T follicular helper cell (primary cell): ENCODE measurements at places on chromosomes 3 and 15.

DNA sequence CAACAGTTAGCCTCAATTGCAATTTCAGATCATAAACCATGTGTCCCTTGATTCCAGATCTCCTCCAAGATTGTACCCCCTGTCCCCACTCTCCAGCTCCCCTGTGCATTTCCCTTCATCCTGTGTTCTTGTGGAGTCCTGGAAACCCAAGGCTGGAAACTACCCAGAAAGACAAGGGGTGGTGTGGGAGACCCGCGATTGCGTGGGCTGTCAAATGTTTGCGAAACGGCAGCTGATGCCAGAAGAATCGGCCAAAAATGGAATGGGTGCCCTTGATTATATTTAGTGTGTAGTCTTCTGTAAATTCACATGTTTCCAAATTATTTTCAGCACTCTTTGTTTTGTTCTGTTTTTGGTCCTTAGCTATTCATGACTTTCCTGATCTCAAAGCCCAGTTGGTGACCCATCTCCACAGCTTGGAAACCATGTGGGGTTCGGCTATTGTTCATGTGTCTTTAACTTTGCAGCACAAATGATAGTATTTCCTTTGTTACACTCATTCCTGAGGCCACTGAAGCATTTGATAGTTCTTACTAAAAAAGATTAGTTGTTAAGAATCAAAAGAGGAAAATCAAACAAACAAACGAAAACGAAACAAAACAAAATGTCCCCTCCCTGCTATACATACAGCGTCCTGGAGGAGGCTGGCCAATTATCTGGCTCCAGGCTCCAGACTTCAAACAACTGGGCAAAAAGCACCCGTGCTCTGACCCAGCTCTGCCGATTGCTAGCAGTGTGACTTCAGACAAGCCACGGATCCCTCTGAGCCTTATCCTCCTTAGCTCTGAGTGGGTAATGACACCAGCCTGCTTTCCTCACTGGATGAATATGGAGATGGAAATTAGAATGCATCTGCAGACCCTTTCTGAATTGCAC is 120.9 kb downstream of the CACNA2D3 start:
- no peak for DNase-seq

- no peak for DNase-seq
These were observed 84.3 kb downstream of the ATP1B3 start for GRCh38 chr3:141960731-141961130.

DNA sequence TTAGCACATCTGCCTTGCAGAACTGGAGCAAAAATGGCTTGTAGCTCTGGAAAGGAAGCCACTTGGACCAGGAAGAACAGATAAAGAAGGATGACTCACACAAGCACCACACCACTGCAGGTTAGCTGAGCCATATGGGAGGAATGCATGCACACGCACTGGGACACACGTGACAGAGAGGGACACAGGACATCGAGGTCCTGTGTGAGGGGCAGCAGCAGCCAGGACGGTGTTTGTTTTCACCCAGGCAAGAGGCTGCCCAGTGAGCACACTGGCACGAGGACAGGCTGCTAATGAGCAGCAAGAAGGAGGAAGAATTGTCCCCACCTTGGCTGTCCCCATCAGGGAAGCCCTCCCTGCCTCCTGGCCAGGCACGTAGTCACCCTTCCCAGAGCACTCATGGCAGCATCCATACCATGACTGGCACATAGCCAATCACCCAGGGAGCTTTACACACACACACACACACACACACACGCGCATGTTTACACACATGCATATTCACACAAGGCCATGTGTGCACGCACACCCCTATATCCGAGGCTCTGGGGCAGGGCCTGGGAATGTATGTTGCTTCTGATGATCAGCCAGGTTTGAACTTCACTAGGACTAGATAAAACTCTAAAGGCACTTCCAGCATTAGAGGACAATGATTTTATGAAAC is 24.0 kb upstream of the SPTBN5 start:
- DNase-seq, result no peak

DNA sequence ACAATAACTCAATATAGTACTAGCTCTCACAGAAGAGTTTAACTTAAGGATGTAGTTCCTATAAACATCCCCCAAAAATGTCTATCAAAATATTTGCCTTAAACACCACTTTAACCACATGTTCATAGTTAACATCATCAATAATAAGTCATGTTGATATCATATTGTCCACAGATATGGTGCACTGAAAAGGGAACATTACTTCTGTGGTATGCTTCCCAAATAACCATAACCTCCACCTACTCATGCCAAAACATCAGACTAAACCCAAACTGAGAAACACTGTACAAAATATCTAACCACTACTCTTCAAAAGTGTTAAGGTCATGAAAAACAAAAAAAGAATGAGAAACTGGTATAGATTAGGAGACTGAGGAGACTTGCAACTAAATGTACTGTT is 32.9 kb downstream of the SLC4A7 start:
- DNase-seq, result no peak
